Stimulated activated CD4-positive, alpha-beta T cell treated with anti-CD3 and anti-CD28 coated beads, Interleukin-1b, Interleukin-23, amount 100 ng/mL, for 1 hour (primary cell): ENCODE measurements at places on chromosomes 3 and 15.

DNA sequence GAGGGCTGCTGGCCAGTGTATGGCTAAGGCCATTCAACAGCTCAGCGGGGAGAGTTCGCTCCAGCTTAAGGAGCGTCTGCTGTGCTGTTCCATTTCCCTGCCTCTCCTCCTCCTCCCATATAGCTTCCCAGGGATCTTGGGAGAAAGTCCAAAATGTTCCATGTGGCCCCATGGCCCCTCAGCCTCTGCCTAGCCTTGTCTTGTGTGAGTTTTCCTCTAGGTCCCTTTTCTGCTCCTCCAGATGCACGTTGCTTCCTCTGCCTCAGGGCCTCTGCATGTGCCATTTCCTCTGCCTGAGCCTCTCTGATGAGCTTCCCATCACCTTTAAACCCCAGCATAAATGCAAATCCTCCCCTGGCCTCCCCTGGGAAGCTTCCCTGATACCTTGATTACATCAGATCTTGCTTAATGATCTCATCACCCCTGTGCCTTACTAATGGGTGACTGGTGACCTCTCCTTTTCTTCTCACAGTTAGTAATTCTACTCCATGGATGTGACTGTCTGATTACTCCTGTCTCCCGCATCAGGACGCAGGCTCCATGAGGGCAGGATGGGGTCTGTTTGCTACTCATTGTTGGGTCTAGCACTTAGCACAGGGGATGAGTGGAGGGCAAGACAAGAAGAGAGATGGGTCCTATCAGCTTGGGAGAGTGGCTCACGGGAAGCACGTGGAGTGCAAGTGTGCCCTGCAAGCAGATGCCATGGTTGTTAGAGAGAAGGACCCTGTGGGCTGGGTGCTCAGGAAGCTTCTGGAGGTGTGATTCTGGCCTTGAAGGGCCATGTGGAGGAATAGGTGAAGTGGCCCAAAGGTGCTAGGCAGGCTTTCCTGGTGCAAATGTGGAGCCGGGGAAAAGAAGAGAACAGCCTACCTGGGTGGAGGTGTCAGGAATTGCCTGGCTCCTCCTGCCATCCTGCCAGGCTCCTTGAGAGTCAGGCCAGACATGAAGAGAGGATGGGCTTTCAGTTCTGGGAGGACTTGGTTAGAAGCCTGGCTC, 23.8 kb downstream of the ITGA11 start:
- no peak for DNase-seq

DNA sequence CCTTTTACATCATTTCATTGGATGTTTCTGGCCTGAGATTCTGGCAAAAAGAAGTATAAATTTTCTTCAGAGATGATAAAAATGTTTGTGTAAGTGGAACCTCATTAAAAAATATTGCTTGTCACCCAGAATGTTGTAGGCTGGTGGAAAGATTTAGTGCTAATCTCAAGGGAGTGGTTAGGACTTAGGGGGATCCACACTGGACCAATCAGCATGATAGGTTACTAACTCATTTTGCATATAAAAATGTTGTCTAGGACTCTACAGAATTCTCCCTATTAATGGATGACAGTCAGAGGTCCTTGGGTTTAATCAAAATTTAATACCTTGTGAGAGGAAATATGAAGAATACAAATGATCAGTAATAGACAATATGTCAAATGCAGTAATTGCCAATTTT, 108.6 kb upstream of the TNIK start:
- DNase-seq = no peak

DNA sequence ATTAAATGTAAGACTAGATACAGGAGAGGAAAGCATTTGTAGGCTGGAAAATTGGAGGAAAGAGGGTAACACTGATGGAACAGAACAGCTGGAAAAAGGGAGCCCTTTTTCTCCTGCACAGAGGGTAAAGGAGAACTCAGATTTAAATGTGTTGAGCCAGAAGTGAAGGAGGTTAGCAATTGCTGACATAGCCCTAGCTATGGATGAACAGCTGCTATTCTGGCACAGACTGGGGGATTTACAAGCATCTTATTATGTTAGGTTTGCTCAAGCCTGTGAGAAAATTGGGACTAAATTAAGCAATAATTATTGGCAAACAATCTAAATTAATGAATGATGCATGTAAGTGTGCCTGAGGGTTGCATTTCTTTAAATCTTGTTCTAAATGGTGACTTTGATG, 40.6 kb upstream of the PRR20G start:
- no peak for DNase-seq

GRCh38 chr3:170565495-170565894, 20.4 kb downstream of the SLC7A14 start:
- no peak for DNase-seq

DNA sequence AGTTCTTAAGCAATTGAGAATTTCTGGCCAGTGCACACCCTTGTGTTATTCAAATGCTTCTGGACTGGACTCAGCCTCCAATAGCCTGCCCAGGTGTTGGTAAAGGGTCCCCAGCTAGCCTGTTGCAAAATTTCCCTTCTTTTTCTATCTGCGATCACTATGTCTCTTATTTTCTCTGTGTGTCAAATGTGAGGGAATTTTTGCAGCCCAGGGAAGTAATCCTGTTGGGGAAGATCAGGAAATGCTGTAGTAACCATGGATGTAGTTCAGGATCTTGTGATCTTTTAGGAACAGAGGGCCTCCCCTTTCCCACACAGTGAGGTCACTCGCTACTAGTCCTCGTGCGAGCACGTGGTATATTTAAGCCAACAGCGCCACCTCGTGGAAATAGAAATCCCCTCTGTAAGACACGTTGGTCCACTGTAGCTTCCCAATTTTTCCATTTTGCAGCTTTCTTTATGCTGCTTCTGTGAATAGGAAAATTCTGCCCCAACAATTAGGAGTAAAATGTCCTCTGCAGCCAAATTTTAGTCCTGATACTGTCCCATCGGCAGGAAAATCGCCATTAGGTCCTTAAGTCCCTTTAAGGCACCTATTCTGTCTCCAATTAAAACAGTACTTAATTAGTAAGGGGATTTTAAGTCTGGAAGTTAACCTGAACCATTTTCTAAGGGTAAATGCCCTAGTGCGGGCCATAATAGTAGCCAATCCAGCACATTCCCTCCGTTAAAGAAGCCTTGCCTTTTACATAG, 4.0 kb upstream of the SMCO1 start:
- DNase-seq = no peak

GRCh38 chr3:36677331-36678007, 86.9 kb downstream of the DCLK3 start:
- DNase-seq = no peak
